NCI-H524 treated with DMSO at 0.1 percent for 48 hours (cell line): ENCODE measurements at places on chromosomes 6 and 20.

- no peak for DNase-seq
These were observed 9.5 kb upstream of the DST start for GRCh38 chr6:56652231-56652630.

DNA sequence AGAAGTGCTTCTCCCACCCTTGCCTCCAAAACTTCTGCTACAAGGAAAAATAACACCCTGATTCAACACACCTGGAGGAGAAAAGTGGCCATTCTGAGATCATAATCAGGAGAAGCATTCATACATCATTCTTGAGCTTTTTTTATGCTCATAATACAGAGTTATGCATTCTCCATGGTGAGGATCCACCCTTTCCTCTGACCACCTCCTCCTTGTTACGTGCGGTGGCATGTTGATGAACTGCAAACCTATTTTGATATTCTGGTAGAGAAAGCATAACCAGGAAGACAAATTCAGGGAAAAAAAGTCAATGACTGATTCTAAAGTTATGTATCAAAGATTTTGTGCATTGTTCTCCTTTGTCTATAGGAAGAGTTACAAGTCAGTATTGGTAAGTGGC, 169.8 kb downstream of the KLHL32 start:
- no peak for DNase-seq

- no peak for DNase-seq
These were observed 155.5 kb upstream of the SLC24A3 start for GRCh38 chr20:19056909-19057308.

DNA sequence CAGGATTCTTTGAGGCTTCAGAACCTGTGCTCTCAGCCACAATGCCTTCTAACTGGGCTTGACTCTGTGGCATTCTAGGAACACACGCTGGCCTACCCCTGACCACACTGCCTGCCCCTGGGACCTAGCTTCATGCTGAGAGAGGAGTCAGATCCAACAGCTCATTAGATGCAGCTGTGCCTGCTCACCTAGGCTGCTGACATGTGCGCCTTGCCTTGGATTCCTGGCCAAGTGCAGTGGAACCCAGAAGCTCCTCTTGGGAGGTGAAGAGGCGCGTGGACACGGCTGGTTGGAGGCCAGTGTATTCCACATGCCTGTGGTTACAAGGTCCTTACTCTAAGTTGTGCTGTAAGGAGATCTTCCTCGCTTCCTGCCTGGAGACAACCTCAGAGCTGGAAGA, 24.7 kb upstream of the KCNK16 start:
- no peak for DNase-seq

GRCh38 chr20:389220-389619, 8.7 kb downstream of the TRIB3 start:
- DNase-seq = no peak

DNA sequence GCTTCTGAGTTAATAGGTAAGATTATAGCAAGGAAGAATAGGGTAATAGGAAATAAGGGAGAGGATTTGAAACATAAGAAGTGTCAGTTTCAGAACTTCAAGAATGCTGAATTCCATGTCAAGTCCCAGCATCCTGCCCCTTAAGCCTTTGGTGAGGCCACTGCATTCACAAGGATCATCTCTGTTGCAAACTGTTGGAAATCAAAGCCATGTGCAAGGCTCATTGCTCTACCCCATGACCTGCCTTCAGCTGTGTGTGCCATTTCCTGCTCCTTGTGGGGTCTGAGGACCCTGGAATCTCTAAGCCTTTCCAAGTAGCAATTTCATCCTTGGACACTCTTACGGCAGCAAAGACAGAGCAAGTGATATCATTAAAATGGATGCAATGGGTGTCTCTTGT, 203.0 kb downstream of the CDC5L start:
- no peak for DNase-seq

GRCh38 chr20:33061658-33062028, 7.9 kb downstream of the BPIFB3 start:
- peak; percentile 29 for DNase-seq

- DNase-seq = no peak
These were observed 110.0 kb downstream of the SAMD5 start for GRCh38 chr6:147618457-147618856.

DNA sequence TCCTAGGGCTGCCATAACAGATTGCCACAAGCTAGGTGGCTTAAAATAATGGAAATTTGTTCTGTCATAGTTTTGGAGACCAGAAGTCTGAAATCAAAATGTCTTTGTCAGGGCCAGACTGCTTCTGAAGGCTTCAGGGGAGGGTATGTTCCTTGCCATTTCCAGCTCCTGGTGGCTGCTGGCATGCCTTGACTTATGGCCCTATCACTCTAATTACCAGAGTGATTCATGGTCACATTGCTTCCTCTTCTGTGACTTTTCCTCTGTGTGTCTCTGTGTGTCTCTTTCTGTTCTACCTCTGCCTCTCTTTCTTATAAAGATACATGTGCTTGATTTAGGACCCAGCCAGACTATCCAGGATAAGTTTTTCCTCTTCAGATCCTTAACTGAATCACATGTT, 635.2 kb upstream of the IMPG1 start:
- no peak for DNase-seq

- no peak for DNase-seq
These were observed 126.6 kb downstream of the VEGFA start for GRCh38 chr6:43896329-43897255.

DNA sequence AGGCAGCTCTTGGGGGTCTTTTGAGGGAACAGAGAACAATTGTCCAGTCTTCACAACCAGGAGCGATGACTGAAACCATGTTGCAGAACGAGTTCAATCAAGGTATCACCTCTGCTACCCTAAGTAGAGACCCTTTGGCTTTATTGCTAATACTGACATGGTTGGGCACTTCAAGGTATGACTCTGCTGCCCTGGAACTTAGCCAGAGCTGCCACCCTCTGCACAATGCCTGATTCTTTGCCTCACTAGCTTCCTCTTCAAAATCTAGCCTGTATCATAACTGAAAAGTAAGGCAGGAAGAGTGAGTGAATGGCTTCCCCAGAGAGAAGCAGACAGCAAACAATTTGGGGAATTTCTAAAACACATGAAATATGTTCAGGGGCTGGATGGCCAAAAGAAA, 592.7 kb upstream of the NRSN1 start:
- DNase-seq = no peak

- no peak for DNase-seq
These were observed 86.1 kb downstream of the FOXC1 start for GRCh38 chr6:1695546-1696462.

DNA sequence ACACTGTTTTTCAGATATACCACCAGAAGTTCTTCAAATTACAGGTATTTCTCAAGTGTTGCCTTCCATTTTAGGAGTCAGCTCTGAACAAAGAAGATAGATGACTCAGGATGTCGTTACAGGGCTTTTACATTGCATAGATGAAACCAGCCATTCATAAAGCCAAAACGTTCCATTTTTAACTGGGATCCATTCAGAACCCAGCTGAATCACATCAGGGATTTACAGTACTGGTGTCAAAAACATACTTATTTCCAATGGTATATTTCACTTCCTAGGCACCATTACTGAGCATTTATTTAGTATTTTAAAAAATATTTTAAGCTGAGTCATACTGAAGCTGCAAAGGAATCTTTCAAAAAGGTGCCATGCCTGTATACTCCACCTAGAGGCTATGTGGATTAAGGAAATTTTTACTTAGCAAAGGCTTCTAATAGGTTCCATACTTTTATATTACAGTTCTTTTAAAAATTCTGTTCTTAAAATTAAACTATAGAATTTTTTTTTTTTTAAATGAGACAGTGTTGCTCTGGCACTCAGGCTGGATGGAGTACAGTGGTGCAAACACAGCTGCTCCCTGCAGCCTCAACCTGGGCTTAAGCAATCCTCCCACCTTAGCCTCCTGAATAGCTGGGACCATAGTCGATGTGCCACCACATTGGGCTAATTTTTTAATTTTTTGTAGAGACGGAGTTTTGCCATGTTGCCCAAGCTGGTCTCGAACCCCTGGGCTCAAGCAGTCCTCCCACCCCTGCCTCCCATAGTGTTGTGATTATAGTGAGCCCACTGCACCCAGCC, 2.6 kb downstream of the ASF1A start:
- peak; percentile 17 for DNase-seq

DNA sequence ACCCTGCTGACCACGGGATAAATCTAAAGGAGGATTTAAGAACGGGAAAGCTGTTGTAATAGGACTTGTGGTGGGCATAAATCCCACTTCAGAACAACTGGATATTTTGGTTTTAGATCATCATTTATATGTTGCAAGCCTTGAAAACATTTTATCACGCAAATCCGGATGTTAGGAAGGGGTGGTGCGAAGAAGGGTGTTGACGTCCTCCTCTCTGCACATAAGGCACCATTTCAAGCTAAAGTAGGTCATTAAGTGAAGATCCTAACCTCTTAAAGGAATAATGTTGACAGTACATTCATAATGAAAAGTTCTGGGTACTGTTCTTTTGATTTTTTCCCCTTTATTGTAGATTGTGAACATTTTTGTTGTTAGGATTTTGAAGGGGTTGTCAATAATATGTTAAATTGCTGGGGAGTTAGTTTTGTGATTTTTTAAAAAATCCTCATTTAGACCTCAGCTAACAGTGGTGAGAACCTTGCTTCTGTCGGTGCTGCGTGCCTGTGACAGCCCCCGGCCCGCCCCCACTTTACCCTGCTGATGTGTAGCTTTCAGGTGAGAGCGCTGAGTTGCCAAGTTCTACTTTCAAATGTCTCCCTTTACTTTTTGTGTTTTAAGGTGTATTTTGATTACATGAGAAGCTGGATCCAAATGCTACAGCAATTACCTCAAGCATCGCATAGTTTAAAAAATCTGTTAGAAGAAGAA, 88.8 kb downstream of the MAP3K4 start:
- no peak for DNase-seq

DNA sequence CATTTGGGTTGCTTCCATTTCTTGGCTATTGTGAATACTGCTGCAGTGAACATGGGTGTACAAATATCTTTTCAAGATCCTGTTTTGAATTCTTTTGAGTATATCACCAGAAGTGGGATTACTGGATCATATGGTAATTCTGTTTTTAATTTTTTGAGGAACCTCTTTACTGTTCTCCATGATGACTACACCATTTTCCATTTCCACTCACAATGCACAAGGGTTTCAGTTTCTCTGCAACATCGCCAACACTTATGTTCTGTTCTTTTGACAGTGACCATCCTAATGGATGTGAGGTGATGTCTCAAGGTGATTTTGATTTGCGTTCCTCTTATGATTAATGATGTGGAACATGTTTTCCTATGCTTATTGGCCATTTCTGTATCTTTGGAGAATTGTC, 214.4 kb upstream of the ZFP64 start:
- DNase-seq = no peak

DNA sequence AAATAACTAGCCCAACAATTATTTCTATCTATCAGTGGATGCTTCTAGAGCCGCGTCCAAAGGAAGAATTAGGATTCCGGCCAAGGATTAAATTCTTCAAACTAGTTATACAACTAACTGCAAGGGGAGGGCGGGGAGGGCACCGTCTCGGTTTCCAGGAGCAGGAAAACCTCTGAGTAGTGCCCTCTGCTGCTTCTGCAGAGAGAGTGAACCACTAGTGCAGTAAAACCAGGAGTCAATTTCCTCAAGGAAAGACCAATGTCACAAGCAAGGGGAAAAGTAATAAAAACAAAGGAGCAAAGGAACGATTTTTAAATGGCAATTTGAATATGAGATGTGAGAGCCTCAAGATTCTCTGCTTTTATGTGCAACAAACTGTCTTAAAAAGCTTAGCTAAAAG, 16.5 kb upstream of the UBE2J1 start:
- DNase-seq = no peak

GRCh38 chr6:30508890-30509736, 19.8 kb downstream of the HLA-E start:
- DNase-seq = no peak
